ENCODE measurements at places on chromosomes 12 and 14. TPM values are rescaled to one million over a fixed set of nuclear protein-coding genes. Genes with fewer than 3 reads are reported as not detected.

GRCh38 chr12:5348491-5348890, 83.4 kb upstream of the NTF3 start:
- DNase-seq = no peak
- no peak overlapping the region for H3K27ac ChIP-seq
- H3K4me3 ChIP-seq = no peak overlapping the region
- H3K27me3 ChIP-seq = no peaks in the 10 kb centered on the region

DNA sequence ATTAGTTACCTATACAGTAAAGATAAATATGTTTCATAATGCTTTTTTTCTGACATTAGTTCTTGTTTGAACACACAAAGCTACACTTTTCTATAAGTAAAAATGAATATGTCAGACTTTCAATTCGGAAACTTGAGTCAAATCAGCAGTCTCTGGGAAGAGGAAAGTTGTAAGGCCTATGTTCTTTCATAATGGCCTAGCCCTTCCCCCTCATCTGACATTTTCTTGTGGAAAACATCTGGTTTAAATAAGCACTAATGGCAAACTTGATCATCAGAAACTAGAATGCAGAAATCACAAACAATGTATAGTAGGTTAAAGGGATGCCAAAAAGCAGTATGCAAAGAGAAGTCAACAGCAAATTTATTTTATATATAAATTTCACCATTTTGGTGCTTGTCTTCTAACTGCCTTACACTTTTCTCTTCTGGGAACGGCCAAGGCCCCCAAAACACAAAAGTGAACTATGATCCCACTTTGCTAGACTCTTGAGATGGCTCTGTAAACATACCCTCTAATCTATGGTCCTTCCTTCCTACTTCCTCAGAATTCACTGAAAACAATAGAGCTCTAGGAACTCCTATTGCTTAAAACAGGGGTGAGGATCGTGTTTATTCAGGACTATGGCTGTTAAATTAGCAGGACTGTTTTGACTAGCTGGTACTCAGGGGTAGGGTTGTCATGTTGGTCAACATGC, 444.1 kb downstream of the RAD51B start:
- no peaks in the 10 kb centered on the region for H3K36me3 ChIP-seq
- H3K27ac ChIP-seq = no peak overlapping the region
- no peaks in the 10 kb centered on the region for H3K27me3 ChIP-seq
- no peak for DNase-seq
- no peak overlapping the region for H3K4me3 ChIP-seq

DNA sequence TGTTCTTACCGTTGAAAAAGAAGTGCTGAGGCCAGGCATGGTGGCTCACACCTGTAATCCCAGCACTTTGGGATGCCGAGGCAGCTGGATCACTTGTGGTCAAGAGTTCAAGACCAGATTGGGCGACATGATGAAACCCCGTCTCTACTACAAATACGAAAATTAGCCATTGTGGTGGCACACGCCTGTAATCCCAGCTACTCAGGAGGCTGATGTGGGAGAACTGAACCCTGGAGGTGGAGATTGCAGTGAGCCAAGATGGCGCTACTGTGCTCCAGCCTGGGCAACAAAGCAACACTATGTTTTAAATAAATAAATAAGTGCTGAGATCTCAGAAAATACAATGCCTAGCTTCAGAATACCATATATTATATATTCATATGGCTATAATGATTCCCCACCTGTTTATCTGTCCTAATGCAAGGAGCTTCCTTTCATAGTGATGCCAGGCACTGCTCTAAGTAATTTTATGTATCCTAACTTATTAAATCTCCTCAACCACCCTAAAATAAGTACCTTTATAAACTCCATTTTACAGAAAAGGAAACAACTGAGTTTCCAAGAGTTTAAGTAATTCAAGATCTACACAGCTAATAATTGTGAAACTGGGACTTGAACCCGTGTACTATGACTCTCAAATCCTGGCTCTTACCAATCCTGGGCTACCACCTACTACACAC, 7.3 kb downstream of the PHLDA1 start:
- no peak for DNase-seq
- no peaks in the 10 kb centered on the region for H3K27me3 ChIP-seq
- no peak overlapping the region for H3K4me3 ChIP-seq
- H3K27ac ChIP-seq = no peak overlapping the region
- no peaks in the 10 kb centered on the region for H3K4me1 ChIP-seq

MEG3 gene
- 29.6 TPM for polyA plus RNA-seq

- peaks cover 15% of the 10 kb centered on the region for H3K36me3 ChIP-seq
- H3K27ac ChIP-seq = no peak overlapping the region
- H3K4me3 ChIP-seq = no peak overlapping the region
- H3K4me1 ChIP-seq = no peaks in the 10 kb centered on the region
- no peak for DNase-seq
Measured at GRCh38 chr14:65042296-65042695, 55.6 kb downstream of the FNTB start.

CMKLR1 gene
- polyA plus RNA-seq = 6.1 TPM

- no peaks in the 10 kb centered on the region for H3K4me1 ChIP-seq
- H3K4me3 ChIP-seq = no peak overlapping the region
- DNase-seq = peak; percentile 63
- H3K27me3 ChIP-seq = no peaks in the 10 kb centered on the region
- peaks cover 43% of the 10 kb centered on the region for H3K36me3 ChIP-seq
Measured at GRCh38 chr12:56206452-56207166, 15.1 kb downstream of the RNF41 start.

DNA sequence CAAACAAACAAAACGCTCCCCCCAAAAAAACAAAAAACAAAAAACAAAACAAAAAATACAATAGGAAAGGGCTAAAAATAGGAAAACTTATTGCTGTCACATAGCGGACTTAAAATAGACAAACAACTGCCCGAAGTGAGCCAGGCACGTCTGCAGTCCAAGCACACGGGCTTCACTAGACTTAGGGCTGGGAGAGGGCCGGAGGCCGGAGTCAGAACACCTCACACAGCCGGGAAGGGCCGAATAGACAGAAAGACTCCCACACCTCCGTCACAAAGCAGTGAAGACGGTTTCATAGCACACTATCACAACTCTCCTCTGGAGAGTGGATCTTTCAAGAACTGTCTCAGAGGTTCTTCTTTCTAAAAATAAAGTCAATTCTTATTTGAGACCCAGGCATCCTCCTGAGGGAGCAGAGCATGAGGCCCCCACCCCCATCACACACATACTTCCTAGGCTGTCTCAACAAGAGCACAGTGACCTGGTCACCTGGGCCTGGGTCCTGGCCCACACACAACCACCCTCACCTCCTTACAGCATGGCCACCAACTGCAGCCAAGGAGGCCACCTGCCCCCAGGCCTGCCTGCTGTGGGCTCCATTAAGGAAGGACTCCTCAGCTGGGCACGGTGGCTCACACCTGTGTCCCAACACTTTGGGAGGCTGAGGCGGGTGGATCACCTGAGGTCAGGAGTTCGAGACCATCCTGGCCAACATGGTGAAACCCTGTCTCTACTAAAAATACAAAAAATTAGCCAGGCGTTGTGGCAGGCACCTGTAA, 6.7 kb downstream of the BAG5 start:
- H3K27ac ChIP-seq = no peak overlapping the region
- H3K27me3 ChIP-seq = no peaks in the 10 kb centered on the region
- H3K4me3 ChIP-seq = no peak overlapping the region
- peaks cover 3% of the 10 kb centered on the region for H3K4me1 ChIP-seq
